ENCODE measurements at places on chromosomes 1 and 21. TPM values are rescaled to one million over a fixed set of nuclear protein-coding genes. Genes with fewer than 3 reads are reported as not detected.

NTNG1 gene
- total RNA-seq: 8.2 TPM

SETSIP gene
- not detected for total RNA-seq

ICOSLG gene
- 5.3 TPM for total RNA-seq

SMPDL3B gene
- total RNA-seq: 0.27 TPM

CD247 gene
- total RNA-seq: 5.2 TPM

CLCNKA gene
- 0.13 TPM for total RNA-seq

MTX1 gene
- total RNA-seq: 20.0 TPM

ERO1B gene
- 10.6 TPM for total RNA-seq

CLIC6 gene
- total RNA-seq: 4.7 TPM

FCAMR gene
- not detected for total RNA-seq

SFN gene
- 0.53 TPM for total RNA-seq

IL22RA1 gene
- total RNA-seq: not detected

HOOK1 gene
- 0.53 TPM for total RNA-seq

PCP4L1 gene
- total RNA-seq: 0.89 TPM

CA6 gene
- not detected for total RNA-seq

MMP23B gene
- 5.4 TPM for total RNA-seq

NHLH2 gene
- not detected for total RNA-seq

SERPINC1 gene
- not detected for total RNA-seq

TSPAN1 gene
- total RNA-seq: 4.2 TPM

FCRLB gene
- total RNA-seq: 4.9 TPM

RUNX3 gene
- total RNA-seq: 2.0 TPM

PIGR gene
- 0.49 TPM for total RNA-seq

SMG5 gene
- total RNA-seq: 64.0 TPM

Data from sciatic nerve (tissue), 2 donors.